HFF-Myc (cell line): ENCODE measurements at places on chromosomes 16 and 17.

GRCh38 chr17:58324409-58325288 lies 3.9 kb downstream of the TSPOAP1 start:
- DNase-seq = no peak

- no peak for DNase-seq
Measured at GRCh38 chr16:80038566-80038965, 438.0 kb upstream of the MAF start.

GRCh38 chr17:72307836-72308235 lies 187.0 kb downstream of the SOX9 start:
- DNase-seq = no peak

- DNase-seq = no peak
Measured at GRCh38 chr17:72342061-72342460, 221.2 kb downstream of the SOX9 start.

GRCh38 chr17:81859906-81860755 lies at the start of gene P4HB:
P4HB (minus strand) TSS chr17:81860535; CDS start chr17:81860471, 64 bp downstream.
- DNase-seq = no peak
